Ovary (tissue), 10 donors: ENCODE measurements at places on chromosomes 7 and 10. TPM values are rescaled to one million over a fixed set of nuclear protein-coding genes. Genes with fewer than 3 reads are reported as not detected.

DNA sequence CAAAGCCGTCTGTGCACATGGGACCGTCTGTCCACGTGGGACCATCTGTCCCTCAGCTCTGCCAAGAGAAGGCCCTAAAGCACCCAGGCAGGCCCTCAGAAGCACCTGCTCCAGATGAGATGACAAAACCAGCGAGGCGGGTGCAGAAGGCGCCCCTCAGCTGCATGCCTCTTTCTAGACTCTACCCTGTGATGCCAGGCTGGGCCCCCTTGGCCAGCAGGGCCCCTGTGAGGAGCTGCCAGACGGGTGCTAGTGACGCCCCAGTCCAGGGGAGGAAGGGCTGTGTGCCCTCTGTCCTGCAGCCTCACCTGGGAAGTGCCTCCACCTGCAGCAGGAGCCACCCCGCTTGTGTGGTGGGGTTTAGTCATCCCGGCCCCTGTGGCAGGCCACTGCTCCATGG is 309.2 kb upstream of the SHH start:
- no peak for DNase-seq

The TMEM236 gene
- total RNA-seq = 0.33 TPM

The H2BK1 gene
- not detected for total RNA-seq

- DNase-seq = no peak
These were observed 141.3 kb downstream of the SKAP2 start for GRCh38 chr7:26723129-26723528.

- no peak for DNase-seq
These were observed 267.7 kb downstream of the MAD1L1 start for GRCh38 chr7:1964913-1965578.

The TAS2R4 gene
- 1.8 TPM for total RNA-seq

GRCh38 chr7:128911423-128912031 is 1.0 kb upstream of the KCP start:
- no peak for DNase-seq

The CHCHD3 gene
- 31.7 TPM for total RNA-seq

The ANKRD26 gene
- total RNA-seq = 10.4 TPM

- no peak for DNase-seq
These were observed 8.4 kb downstream of the OLAH start for GRCh38 chr10:15052121-15052520.

- DNase-seq = no peak
These were observed 1.5 kb downstream of the ZNF394 start for GRCh38 chr7:99498546-99498944.
